Muscle of leg (tissue), 16 donors: ENCODE measurements at places on chromosomes 11 and 22.
A peak's percentile ranks its signal among the peaks of the same experiment; 100 is the strongest.

- DNase-seq, result no peak
Measured at GRCh38 chr11:119513131-119513805, 90.3 kb upstream of the THY1 start.

DNA sequence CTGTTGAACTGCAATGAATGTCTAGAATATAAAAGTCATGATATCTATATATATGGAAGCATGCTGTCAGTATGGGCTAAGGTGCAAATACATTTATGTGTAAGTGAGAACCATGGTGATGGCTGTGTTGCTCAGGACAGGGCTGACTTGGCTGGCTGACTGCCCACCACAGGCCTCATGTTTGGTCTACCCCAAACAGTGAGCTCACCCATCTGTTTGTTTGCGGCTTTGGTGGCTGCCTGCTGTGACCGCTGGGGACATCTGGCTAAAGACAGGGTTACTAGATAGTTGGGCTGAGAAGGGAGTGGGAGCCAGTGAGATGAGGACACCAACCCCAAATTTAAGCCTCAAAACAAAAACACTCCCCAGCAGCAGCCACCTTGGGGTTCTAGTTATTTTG lies 6.3 kb downstream of the CD44 start:
- no peak for DNase-seq

GRCh38 chr11:131178020-131178419 lies 192.4 kb upstream of the NTM start:
- DNase-seq, result peak; percentile 7

DNA sequence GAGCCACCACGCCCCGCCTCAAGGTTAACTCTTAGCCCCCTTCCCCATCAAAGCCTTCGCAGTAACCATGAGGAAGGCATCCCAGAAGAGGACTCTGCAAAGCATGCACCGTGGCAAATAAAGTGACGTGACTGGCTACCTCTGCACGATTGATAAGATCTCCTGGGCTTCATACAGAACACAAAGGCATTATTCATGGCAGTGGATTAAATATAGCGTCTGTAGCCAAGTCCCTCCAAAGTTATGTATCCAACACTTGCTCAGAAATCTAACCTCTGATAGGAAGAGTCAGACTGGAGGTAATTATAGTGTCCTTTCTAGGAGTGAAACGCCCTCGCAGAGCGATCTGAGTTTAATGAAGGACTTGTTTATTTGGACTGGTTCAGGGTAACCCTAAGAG lies 22.4 kb downstream of the CPT1A start:
- DNase-seq, result no peak

- no peak for DNase-seq
Measured at GRCh38 chr22:43535741-43536140, 123.9 kb downstream of the MPPED1 start.

DNA sequence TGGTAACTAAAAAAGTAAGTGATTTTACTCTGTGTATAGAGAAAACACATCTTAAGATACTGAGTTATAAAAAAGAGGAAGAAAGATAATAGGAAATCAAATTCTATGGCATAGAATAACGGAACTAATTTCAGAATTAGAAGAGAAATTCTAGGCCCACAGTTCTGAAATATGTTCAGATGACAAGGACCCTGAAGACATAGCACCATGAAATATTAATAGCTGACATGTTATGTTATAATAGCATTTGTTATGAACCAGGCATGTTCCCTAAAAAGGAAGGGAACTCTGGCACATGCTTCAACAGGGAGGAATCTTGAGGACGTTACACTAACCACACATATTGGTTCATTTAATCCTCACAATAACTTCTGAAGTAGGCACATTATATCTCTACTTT lies 32.7 kb downstream of the PRDM10 start:
- no peak for DNase-seq

DNA sequence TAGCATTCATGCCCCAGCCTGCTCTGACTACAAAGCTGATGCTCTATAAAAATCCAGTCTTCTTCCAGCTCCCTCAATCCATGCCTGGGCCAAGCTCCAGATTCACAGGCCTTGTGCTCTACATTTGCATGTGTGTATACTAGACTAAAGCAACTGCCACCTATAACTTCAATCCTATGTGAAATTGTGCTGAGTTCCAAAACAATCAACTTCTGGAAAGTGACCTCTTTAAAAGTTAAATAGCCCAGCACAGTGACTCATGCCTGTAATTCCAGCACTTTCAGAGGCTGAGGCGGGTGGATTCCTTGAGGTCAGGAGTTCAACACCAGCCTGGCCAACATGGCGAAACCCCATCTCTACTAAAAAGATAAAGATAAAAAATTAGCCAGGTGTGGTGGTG lies 114.3 kb upstream of the ZC3H12C start:
- no peak for DNase-seq

DNA sequence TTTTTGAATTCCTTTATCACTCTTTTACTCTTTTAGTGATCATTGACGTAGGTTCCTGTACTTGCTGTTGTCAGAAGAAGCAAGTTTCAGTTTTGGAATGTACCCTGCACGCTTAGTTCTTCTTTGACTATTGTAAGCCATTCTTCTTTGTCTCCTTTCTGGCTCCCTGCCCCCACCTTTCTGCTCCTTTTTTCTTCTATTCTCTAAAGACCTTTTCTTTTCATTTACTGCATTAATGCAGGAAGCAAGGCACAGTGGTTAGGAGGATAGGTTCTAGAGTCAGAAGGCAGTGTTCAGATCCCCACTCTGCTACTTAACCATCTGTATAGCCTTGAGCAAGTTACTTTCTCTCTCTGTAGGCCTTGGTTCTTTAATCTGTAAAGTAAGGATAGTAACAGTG lies 33.7 kb upstream of the RAG2 start:
- no peak for DNase-seq

DNA sequence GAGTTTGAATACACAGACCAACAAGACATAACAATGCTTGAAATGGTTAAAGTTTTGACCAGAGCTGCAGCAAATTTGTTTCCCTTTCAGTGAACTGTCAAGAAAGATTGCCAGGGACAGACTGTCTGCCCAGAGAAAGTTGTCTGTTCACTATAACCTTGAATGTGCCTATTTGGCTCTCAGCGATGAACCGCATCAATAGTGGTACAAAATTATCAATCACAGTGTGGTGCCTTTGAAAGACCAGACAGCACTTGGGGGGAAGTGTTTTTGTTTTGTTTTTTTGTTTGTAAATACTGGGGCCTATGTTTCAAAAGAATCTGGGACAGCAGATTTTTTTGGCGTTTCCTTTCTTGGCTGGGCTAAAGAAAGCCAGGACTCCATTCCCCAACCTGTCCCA lies 123.1 kb downstream of the CD44 start:
- DNase-seq, result no peak

DNA sequence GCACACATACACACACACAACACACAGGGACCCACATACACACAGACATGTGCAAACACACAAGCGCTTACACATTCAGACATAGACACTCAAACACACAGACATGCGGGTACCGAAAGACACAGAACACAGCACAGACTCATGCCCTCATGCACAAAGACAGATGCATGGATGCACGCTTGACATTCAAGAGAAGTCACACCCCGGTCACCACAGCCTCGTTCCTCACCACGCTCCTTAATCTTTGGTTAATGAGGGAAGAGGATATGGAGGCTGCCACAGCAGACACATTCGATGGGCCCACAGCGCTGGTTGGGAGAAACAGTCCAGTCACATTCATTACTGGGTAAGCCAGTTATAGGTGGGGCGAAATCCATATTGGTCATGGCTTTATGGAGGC lies 51.9 kb upstream of the EIF3D start:
- no peak for DNase-seq

- no peak for DNase-seq
Measured at GRCh38 chr11:43516316-43516850, 157.7 kb downstream of the TTC17 start.

- no peak for DNase-seq
Measured at GRCh38 chr11:42901084-42901483, 410.7 kb upstream of the API5 start.

- no peak for DNase-seq
Measured at GRCh38 chr11:45223496-45223895, 62.6 kb downstream of the SYT13 start.

DNA sequence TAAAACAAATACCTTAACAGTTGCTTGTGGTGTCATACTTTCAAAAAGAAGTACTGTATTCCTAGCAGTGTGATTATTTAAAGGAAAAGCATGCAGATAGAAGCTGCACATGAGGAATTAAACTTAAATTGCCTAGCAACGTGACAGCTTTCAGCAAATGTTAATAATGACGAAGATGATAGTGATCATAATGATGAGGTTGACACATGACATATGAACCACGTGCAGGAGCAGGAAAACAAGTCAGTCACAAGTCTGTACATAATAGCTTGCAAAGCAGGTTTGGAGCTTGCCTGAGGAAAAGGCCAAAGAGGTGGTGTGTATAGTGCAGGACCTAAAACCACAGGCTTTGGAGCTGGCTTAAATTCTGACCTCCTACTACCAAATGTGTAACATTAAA lies 30.6 kb upstream of the PIK3C2A start:
- no peak for DNase-seq

DNA sequence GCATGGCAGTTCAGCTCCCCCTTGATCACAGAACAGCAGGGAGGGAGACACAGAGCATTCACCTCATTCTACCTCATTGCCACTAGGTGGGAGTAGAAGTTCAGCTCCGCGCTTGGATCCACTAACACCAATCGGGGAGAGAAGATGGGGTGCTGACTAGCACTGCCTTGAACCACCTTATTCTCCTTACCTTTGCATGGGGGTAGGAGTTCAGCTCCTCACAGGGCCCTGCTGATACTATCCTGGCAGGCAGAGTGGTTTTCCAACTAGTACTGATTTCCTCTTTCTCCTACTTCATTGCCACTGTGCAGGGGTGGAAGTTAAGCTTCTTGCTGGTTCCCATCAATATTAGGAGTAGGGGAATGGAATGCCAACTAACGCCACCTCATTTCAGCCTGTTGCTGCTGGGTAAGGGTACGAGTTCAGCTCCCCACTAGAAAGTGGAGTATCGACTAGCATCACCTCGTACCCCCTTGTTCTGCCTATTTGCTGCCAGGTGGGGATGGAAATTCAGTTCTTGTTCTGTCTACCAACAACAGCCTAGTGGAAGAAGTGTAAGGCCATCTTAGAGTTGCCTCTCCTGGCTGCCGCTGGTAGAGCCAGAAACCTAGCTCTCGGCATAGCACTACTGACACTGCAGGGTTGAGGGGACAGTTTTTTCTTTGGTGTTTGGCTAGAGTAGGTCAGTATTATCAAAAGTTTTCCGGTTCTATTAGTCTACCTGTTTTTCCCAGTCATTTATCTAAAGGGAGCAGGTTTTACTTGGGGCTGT lies 550.9 kb upstream of the CCDC90B start:
- DNase-seq, result peak; percentile 48

- no peak for DNase-seq
Measured at GRCh38 chr11:102323542-102324251, 6.4 kb downstream of the BIRC3 start.

- no peak for DNase-seq
Measured at GRCh38 chr11:22681281-22681812, 14.9 kb downstream of the GAS2 start.

- no peak for DNase-seq
Measured at GRCh38 chr11:93902921-93903320, 52.5 kb upstream of the VSTM5 start.

DNA sequence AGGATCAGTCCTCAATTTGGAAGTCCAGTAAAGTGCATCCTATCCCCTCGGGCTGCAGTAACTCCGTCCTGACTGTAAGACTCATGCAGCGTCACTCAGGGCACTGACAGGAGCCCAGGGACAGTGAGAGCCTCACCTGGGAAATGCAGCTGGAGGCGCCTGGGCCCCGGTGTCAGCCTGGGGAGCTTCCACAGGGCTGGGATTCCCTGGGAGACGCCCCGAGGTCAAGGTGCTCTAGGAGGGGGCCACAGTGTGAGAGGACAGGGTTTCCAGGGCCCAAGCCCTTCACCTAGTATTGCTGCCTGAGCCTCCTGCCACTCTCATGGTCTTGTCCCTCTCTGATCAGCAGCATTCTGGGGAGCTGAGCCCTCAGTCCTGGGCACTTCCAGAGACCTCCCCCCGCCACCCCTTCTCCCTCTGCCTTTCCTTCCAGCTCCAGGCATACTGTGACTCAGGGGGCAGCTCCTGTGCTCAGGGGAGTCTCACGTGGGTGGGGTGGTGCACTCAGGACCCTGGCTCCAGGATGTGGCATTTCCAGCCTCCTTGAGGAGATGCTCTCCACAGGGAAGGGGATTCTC lies 99.1 kb upstream of the IGLL5 start:
- no peak for DNase-seq

GRCh38 chr11:116731097-116731761 lies 41.6 kb downstream of the BUD13 start:
- DNase-seq, result peak; percentile 38

- no peak for DNase-seq
Measured at GRCh38 chr11:108983636-108984420, 319.0 kb downstream of the DDX10 start.

- DNase-seq, result no peak
Measured at GRCh38 chr11:19105011-19105410, 12.0 kb upstream of the ZDHHC13 start.

DNA sequence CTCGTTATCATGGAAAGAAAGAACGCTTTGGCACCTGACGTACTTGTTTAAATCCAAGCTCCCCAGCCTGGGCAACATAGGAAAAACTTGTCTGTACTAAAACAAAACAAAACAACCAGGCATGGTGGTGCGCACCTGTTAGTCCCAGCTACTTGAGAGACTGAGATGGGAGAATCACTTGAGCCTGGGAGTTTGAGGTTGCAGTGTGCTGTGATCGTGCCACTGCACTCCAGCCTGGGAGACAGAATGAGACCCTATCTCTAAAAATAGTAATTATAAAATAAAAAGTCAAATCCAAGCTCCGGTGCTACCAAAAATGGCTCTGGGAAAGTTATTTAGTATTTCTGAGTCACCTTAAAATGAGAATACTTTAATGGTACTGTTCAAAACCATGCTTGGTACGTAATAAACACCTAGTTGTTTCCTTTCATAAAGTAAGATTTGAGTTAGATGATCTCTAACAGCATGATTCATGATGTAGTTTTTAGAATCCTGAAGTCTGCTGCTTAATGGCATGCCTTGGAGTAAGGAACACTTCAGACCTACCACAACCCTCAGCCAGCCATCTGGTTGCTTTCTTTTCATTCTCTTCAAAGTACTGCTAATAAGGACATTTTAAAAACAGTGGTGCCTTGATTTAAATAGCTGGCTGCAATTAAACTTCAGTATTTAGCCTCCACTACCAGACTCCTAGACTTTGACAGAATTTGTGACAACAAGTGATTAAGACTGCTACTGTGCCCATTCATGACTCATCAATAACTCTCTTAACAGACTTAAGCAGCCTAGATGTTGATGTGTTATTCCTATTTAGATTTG lies 8.4 kb downstream of the PPME1 start:
- DNase-seq, result no peak

DNA sequence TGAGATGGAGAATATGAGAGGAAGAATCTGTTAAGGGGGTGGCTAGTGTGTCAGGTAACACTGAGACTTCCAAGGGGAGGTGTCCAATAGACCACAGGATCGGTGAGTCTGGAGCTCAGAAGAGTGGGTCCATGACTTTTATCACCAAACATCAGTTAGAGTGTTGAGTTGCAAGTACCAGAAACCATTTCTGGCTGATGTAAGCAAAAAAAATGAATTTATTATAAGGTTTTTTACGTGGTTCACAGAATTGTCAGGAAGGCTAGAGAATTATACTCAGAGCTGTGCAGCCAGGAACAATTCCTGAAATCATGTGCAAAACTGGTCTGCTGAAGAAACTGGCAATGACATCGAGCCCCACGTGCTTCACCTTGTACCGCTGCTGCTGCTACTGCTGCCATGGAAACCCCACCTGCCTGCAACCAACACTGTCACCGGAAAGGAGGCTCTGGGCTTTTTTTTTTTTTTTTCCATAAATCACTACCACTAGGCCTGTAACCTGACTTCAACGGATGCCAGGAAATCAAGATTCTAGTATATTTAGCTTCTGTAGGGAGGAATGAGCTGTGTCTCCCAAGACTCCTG lies 16.6 kb upstream of the STK33 start:
- peak; percentile 66 for DNase-seq
